Chondrocyte (in vitro differentiated cells): ENCODE measurements at places on chromosomes 16 and 17. TPM values are rescaled to one million over a fixed set of nuclear protein-coding genes. Genes with fewer than 3 reads are reported as not detected.

- DNase-seq = no peak
These were observed 221.7 kb upstream of the XYLT1 start for GRCh38 chr16:17692484-17692883.

Gene HS3ST3A1
- 8.8 to 11.5 TPM (median 10.6 TPM) in 3 replicates for total RNA-seq

Gene ITGA2B
- total RNA-seq = 1.7 to 2.2 TPM (median 2.0 TPM) in 3 replicates

GRCh38 chr16:16019488-16019887 is 70.1 kb downstream of the ABCC1 start:
- no peak for DNase-seq

- no peak for DNase-seq
These were observed 861 bp downstream of the RAB11FIP3 start for GRCh38 chr16:426115-426905.

DNA sequence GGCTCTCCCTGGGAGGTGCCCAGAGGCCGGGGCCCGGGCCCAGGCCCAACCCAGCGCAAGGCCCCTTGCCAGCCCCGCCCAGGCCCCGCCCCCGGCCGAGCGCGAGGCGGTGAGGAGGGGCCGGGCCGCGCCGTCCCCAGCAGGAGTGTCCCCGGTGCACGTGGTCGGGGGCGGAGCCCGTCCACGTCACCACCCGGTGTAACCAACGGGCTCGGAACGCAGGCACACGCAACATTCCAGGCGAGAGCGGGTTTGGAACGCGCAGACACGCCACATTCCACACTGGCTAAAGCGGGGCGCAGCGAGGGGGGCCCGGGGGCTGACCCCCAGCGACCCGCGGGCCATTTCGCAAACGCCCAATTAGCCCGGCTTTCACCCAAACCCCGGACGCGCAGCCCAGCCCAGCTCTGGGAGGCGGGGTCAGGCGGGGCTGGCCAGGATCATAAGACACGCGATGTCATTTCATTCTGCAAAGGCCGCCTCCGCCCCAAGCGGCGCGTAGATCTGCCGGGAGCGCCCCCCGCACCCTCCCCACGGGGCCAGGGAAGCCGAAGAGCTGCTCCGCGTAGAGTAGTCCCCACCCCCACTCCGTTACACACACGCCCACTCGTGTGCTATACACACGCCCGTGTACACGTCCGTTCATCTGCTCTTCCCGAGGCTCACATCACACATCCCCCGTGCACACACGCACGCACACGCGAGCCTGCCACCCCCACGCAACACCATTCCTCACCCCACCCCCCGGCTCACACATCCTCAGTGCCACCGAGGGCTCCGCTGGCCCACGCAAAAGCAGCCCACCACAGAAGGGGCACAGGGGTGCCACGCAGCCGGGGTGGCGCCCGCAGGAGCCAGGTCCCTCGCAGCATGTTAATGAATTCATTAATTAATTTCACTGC is 1.0 kb downstream of the MNT start:
- peak; percentile 96 for DNase-seq

DNA sequence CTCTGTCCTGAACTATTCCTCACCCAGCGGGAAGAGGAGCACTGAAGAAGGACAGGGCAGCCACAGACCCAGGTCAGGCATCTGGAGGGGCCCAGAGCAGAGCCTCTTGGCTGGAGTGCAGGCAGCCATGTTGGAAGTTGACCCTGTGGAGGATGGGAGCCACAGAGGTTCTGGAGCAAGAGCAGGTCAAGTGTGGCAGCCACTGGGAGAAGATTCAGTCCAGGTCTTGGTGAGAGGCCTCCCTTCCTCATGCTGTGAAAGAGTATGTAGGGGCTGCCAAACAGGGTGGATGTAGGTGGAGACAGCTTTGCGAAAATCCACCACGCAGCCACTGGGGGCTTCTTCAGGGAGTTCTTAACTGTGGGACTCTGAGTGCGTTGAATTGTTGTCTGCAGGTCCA is 590 bp upstream of the CD79B start:
- no peak for DNase-seq

DNA sequence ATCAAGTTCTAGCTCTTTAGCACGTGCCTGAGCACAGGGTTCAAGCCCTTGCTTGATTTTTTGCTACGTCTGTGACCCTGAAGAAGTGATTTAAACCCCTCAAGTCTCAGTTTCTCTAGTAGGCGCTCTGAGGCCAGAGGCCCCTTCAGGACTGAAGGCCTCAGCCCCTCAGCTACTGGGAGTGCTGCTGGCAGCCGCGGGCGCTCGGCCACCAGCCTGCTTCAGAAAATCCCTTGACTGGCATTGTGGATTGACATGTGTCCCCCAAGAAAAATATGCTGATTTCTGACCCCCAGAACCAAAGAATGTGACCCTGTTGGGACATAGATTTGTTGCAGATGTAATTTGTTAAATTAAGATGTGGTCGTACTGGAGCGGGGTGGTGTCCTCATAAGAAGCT is 20.2 kb upstream of the WFDC1 start:
- peak; percentile 40 for DNase-seq

GRCh38 chr16:70162041-70162451 is 11.5 kb upstream of the CLEC18C start:
- no peak for DNase-seq

- DNase-seq = no peak
These were observed 129.5 kb downstream of the DYNLRB2 start for GRCh38 chr16:80670170-80670865.

Gene RRAD
- 0.75 to 6.5 TPM (median 4.4 TPM) in 3 replicates for total RNA-seq

DNA sequence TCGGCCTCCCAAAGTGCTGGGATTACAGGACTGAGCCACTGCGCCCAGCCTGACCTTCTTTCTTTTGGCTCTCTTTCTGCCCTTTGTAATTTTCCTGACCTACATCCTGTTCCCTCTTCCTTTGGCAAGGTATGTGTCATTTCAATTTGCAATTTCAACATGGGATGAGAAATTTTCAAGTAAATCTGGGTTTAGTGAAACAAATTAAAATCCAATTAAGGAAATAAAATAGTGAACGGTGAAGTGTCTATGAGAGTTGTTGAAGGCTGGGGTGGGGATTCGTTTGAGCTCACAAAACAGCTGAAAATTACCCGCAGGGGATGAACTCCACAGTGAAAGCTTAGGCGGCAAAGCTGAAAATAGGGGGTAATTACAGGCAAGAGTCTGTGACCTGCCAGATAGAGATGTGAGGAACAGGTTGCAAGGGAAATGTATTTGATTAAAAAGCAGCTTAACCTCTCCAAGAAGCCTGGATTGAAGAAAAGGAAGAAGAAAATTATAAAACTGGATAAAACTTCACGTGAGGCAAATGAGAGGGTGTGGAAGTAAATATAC is 277.7 kb downstream of the UTP18 start:
- DNase-seq = no peak

Gene VWA3A
- not detected in 3 replicates for total RNA-seq

DNA sequence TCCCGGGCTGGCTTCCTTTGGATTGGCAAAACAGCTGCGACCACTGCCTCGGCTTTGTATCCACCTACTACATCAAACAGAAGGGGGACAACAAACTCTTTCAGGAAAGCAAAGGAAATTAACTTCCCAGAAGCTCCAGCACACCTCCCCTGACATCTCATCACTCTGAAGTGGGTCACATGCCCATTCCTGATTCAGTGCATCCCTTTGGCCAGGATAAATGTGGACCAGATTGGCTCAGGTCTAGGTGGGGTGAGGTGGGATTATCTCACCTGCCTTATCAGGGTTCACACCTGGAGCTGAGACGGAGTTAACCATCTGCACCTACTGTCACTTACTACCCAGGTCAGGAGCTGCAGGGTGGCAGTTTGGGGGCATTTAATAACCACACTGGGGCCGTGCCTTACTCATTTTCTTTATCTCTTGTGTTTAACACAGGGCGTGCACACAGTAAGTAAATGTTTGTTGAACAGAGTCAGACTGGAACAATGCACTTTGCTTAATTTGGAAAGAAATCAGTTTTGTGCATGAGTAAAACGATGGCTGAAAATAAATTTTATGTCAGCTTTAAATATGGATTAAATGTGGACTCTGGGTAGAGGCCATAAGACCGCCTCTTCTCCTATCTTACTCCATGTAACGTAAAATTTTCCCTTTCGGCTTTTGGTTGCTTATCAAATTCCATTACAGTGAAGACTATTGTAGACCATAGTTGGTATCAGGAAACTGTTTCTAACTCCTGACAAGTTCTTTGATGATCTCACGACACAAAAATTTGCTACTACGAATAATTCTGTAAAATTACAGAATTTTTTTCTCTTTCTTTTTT is 36.0 kb downstream of the IQCK start:
- DNase-seq = no peak

- DNase-seq = no peak
These were observed 57.2 kb upstream of the VPS4A start for GRCh38 chr16:69253870-69254341.

DNA sequence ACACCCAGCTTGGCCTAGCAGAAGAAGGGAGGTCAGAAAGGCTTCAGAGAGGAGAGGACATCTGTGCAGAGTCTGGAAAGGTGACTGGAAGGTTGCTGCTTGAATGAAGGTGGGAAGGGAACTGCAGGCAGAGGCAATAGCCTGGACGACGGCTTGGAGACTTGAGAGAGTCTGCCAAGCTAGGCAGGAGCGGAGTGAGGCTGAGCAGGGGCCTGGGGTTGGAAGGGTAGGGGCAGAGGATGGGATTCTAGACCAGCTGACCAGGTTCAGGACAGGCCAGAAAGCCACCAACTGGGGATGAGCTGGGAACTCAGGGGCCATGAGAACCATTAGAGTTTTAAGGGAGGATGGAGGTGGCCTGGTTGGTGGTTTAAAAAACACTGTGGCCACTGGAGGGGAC is 339 bp upstream of the SGCA start:
- DNase-seq = no peak

- peak; percentile 90 for DNase-seq
These were observed 231.9 kb downstream of the SEC14L1 start for GRCh38 chr17:77372444-77373298.

DNA sequence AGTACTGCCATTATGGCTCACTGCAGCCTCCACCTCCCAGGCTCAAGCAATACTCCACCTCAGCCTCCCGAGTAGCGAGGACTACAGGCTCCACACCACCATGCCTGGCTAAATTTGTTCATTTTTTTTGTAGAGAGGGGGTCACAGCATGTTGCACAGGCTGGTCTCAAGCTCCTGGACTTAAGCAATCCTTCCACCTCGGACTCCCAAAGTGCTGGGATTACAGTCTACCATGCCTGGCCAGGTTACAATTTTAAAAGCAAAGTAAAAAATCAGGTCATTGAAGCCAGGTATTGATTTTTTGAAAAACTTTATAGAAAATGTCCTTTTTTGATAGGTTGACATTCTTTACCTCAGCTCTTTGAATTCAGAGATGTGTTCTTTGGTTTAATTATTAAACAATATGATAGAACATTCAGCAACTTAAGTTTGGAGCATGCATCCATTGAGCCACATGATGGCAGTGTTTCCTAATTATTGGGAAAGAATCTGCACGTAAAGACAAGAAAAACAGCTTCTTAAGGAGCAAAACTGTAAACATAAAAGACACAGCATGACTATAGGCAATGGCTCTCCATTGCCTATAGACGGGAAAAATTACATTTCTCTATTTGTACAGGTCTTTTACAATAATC is 1.7 kb upstream of the SLC16A11 start:
- DNase-seq = no peak

Gene PTX4
- total RNA-seq = not detected in 3 replicates

GRCh38 chr17:49978501-49978900 is 9.5 kb downstream of the DLX4 start:
- DNase-seq = no peak

- no peak for DNase-seq
These were observed 6.6 kb upstream of the NACA2 start for GRCh38 chr17:61597607-61598006.

GRCh38 chr17:50697663-50698272 is 9.9 kb downstream of the ANKRD40 start:
- DNase-seq = no peak

- DNase-seq = no peak
These were observed 11.8 kb upstream of the FAM117A start for GRCh38 chr17:49775546-49776260.

- no peak for DNase-seq
These were observed 118.3 kb upstream of the ADAMTS18 start for GRCh38 chr16:77553130-77553529.

DNA sequence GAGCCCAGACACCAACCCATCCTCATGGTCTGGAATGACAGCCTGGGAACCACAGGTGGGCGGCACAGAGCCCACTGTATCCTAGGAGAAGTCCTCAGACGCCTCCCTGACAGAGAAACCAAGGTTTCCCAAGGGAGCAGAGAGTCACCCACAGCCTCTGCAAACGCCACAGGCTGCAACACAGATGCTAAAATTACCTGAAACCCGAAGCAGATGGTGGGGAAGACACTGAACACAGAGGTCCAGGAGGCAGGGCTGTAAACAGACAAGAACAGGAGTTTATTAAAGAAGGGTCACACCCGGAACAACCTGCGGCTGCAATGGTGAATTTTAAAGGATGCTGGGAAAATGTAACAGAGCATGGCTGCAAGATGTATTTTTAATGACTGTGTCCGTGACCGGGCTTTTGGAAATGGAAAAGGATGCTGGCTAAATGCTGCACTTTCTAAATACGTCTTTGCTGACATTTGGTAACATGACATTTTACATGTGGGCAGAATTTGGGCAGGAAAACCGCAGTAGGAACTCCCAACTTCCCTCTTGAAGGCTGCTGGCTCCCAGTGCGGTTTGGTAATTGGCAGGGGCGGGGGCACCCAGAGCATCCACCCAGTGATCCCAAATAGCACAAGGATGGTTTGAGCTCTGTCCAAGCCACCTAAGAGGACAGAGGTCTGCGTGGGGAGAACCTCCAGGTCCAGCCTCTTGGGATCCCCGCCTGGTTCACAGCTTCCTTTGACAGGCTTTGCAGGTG is 13.1 kb downstream of the SLC38A8 start:
- DNase-seq = no peak

- DNase-seq = no peak
These were observed 65.6 kb downstream of the PRKCB start for GRCh38 chr16:23901178-23902033.

- DNase-seq = no peak
These were observed 480 bp upstream of the PROCA1 start for GRCh38 chr17:28712032-28712704.

DNA sequence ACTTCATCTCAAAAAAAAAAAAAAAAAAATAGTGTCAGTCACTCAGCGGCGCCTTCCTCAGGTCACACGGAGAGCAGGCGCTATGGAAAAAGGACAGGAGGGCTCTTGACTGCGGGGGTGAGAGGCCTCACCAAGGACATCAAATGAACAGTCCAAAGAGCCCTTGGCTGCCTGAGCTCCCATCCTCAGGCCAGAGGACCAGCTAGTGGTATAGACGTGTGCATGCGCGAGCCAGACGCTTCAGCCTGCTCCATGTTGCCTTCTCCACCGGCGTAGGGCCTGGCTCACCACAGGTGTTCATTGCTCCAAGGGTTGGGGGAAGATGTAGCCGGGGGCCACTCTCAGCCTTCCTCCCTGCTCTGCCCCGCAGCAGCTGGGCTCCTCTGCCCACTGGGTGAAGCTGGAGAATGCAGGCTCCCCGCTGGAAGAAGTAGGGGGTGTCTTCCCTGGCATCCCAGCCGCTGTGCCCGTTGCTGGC is 65.8 kb upstream of the PLCG2 start:
- no peak for DNase-seq

- no peak for DNase-seq
These were observed 9.6 kb downstream of the CDC42EP4 start for GRCh38 chr17:73302189-73302588.

- no peak for DNase-seq
These were observed 449.0 kb upstream of the CDH5 start for GRCh38 chr16:65917466-65917865.

Gene CDRT15L2
- not detected in 3 replicates for total RNA-seq

GRCh38 chr16:57445510-57445909 is 1.7 kb downstream of the CIAPIN1 start:
- DNase-seq = no peak

GRCh38 chr17:73160980-73161630 is 3.7 kb upstream of the SSTR2 start:
- DNase-seq = no peak

- DNase-seq = no peak
These were observed 51.7 kb downstream of the NLK start for GRCh38 chr17:28093999-28094716.

Gene GUCY2D
- not detected in 3 replicates for total RNA-seq

Gene ANKRD40CL
- total RNA-seq = not detected in 3 replicates
